Renal pelvis (tissue), 12 donors: ENCODE measurements at places on chromosomes 1 and 21. TPM values are rescaled to one million over a fixed set of nuclear protein-coding genes. Genes with fewer than 3 reads are reported as not detected.

ICOSLG gene
- 10.7 TPM for polyA plus RNA-seq

LCE1A gene
- not detected for polyA plus RNA-seq

FAM78B gene
- 1.2 TPM for polyA plus RNA-seq

FALEC gene
- polyA plus RNA-seq, result 0.36 TPM

FBXO44 gene
- polyA plus RNA-seq, result 19.0 TPM

PDE9A gene
- 44.0 TPM for polyA plus RNA-seq

PROX1 gene
- 6.7 TPM for polyA plus RNA-seq

HJV gene
- polyA plus RNA-seq, result not detected

FAM72A gene
- polyA plus RNA-seq, result 6.1 TPM

FCRL6 gene
- 0.33 TPM for polyA plus RNA-seq

PGBD5 gene
- 8.7 TPM for polyA plus RNA-seq

TNFAIP8L2 gene
- 1.2 TPM for polyA plus RNA-seq

DNA sequence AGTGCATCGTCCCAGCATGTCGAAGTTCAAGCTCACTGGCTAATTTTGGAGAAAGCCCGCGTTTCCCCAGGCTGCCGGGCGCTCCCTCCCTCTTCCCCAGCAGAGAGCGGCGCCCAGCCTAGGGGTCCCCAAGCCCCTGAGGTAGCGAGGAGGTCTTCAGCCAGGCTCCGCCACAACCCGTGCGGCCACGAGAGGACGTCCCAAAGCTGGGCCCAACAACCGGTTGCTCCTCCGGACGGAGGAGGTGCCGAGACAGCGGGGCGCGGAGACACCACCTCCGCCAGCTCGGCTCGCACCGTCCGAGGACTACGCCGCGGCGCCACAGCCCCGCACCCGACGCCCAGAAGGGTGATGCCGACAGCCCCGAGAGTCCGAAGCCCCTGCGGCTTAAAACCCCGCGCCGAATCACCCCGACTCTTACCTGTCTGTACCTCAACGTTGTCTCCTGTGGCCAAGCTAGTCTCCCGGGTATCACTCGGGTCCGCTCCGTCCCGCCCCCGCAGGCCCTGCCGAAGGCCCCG lies at the start of gene DENND2C:
TSS of gene DENND2C (minus strand) at position 488 of the 521 bp plus-strand sequence. CDS start 44,065 bp downstream, outside the sequence.
- no peak for DNase-seq

GRCh38 chr1:87961992-87962391 lies 633.3 kb downstream of the LMO4 start:
- DNase-seq, result no peak

DNA sequence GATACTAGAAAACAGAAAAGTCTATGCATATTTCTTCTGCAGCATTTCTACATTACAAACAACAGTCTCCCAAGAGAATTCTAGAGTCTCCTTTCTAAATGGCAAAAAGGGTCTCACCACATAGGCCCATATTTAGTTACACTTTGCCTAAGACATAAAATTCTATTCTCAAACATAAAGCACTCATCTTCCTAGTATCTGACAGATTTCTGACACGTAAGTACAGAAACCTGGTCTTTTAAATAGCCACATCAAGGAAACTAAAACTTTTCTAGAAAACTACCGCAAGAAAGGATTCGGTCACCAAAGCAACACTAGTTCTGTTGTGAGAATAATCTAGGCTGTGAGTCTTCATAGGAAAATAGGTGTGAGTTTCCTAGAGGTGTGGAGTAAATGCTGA lies 33.6 kb upstream of the CTSK start:
- DNase-seq, result no peak

- peak; percentile 42 for DNase-seq
Measured at GRCh38 chr21:26715878-26716506, 129.2 kb downstream of the ADAMTS1 start.

DNA sequence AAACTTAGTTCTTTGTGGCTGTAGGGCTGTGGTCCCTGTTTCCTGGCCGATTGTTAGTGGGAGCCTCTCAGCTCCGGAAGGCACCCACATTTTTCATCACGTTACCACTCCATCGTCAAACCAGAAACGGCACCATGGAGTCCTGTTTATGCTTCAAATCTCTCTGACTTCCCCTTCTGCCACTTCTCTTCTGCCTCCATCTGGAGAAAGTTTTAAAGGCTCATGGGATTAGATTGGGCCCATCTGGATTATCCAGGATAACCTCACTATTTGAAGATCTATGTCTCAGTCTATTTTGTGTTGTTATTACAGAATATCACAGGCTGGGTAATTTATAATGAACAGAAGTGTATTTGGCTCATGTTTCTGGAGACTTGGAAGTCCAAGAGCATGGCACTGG lies 19.3 kb upstream of the IL22RA1 start:
- DNase-seq, result no peak

- no peak for DNase-seq
Measured at GRCh38 chr1:192552760-192553191, 22.8 kb upstream of the RGS1 start.

DNA sequence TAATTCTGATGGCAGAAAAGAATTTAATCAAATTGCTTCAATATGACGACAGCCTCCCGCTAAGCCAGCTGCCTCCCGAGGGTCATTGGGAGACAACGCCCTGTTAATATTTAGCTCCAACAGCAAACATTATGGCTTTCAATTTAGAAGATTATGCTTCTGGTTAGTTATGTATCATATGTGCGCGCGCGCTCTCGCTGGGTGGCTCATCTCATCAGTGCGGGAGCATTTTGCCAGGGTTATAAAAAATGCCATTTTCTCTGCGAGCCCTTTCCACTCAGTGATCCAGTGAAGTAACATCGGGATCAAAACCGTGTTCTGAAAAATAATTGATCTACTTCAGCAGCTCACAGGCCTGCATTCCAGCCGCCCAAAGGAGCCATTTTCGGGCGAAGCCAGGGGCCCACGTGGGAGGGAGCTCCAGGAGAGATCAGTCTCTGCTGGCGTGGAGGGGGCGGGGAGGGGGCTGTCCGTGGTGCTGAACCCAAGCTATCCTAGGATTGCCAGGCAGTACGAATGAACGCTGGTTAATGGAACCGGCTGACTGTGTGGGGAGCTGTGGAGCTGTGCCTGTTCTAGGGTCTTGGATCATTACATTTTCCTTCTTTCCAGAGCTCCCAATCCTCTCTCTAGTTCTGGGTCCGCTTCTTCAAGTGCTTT lies 219.1 kb upstream of the ZC3H12A start:
- peak; percentile 55 for DNase-seq

GRCh38 chr1:56451491-56451890 lies 127.9 kb downstream of the PLPP3 start:
- DNase-seq, result no peak

- DNase-seq, result no peak
Measured at GRCh38 chr21:39900491-39900890, 33.3 kb downstream of the PCP4 start.

- DNase-seq, result no peak
Measured at GRCh38 chr1:1563688-1564087, 11.0 kb downstream of the SSU72 start.

DNA sequence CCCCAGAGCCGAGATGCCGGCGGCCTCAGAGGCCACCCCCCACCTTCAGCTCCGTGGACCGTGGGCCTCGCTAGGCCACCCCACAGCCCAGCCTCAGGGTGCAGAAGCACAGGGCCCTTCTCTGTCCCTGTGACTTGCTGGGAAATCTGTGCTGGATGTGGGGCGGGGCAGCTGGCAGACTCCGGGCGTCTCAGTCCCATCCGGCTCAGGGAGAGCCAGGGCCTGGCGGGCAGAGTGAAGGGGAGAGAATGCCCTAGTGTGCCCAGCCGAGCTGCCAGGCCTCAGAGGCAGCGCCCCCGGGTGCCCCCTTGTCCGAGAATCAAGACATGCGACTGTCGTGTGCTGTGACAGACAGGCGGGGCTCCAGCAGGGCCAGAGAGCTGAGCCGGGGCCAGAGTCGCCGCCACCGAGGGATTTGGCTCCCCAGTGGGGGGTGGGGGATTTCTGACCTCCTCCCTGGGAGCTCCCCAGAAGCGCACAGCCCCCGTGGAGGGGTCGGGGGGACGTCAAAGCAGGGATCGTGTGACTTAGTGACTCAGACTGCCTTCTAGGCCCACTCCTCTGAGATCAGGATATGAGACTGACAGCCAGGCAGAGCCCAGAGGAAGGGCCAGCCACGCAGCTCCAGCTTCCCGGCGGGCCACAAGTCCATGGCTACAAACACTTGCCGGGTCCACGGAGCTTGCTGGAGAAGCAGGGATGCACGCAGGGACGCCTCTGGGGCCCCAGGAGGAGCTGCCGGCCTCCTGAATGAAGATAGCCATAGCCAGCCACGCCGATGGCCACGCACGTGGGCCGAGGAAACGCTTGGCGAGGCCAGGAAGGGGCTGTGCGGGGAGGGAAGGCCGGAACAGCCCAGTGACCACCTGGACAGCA lies 11.9 kb downstream of the COL6A1 start:
- DNase-seq, result no peak

DNA sequence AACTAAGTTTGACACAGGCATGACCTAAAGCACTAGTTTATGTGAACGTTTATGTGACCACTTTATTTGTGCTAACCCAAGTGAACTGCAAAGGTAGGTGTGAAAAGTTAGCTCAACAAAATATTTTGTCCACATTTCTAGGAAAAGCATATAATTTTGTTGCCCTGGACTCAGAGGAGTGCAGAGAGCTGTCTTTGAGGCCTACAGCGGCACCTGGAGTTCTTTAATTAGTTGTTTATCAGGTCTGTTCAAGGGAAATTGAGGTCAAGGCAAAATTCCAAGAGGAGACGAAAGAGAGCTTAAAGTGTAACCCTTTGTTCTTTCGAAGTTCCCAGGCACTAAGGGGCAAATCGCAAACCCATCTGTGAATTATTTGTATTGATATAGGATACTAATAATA lies 1.3 kb downstream of the GIPC2 start:
- DNase-seq, result no peak

- DNase-seq, result no peak
Measured at GRCh38 chr1:203360547-203361185, 9.7 kb upstream of the FMOD start.

- DNase-seq, result no peak
Measured at GRCh38 chr1:44785029-44785380, 3.0 kb downstream of the BEST4 start.

GRCh38 chr1:47872886-47873285 lies 124.3 kb downstream of the TRABD2B start:
- no peak for DNase-seq

GRCh38 chr21:32333953-32334673 lies 35.5 kb downstream of the MRAP start:
- no peak for DNase-seq

- no peak for DNase-seq
Measured at GRCh38 chr1:181061487-181061886, 27.0 kb upstream of the IER5 start.

GRCh38 chr1:201758499-201759050 lies 70.4 kb upstream of the IPO9 start:
- DNase-seq, result no peak

GRCh38 chr1:36384542-36385409 lies 948 bp downstream of the STK40 start:
- DNase-seq, result no peak

DNA sequence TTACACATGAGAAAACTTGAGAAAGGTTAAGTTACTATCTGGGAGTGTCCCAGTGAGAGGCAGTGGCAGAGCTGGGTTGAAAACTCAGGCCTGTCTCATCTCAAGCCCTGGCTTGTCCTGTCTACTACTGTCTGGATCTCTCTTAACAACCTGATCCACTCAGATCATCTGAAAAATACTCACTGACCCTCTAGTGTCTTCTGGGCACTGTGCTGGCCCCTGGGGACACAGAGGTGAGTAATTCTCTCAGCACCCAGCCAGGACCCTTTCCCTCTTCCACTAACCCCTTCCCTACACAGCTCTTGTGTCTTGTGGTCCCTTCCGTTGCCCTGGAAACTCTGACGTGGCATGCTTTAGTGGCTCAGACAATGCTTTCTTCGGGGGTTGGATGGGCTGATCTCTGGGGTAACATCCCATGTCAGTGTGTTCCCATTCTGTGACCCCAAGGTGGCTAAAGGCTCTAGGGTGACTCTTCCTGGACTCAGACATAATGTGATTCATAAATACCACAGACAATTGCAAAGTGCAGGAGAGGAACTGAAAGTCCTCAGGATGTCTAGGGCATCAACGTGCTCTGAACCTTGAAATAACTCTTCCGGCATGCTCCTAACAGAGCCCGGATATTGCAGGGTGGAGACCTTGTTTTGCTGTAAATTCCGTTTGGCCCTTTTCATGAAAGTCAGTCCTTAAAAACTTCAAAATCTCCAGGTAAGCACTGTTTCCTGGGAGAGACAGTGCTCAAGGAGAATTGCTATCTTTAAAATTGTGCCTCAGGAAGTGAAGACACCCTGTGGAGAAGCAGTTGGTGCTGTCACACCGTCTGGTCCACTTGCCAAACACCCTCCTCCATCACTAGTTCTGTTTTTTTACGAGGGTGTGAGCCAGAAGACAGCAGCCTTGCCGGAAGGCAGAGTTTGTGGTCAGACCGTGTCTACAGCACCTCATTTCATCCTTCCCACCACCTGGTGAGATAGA lies 4.0 kb downstream of the SHISAL2A start:
- DNase-seq, result no peak

DNA sequence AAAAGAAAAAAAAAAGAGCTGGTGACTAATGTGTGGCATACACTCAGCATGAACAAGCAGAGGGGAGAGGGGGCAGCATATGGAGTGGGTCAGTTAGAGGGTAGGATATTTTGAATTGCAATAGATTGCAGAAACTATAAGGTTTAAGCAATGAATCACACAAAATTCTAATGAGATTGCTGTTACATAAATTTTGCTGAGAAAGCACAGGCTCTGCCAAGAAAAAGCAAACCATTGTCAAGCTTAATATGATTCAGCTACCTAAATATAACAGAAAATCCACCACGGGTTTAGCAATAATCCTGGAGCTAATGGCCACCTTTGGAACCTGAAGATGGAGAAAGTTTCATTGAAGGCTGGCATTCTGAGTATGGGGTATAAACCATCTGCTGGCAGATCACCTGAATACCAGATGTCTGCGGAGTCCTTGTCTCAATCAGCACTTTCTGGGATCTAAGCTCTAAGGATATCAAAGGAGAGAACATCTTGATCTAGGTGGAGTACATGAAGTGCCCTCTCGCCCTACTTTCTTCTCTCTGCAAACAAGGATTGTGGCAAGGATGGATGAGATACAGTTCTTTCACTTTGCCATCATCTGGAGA lies 30.3 kb upstream of the ANGPTL7 start:
- no peak for DNase-seq

- DNase-seq, result no peak
Measured at GRCh38 chr1:95126846-95127245, 9.7 kb downstream of the TLCD4 start.

GRCh38 chr1:245804696-245805095 lies 649.9 kb downstream of the KIF26B start:
- no peak for DNase-seq

DNA sequence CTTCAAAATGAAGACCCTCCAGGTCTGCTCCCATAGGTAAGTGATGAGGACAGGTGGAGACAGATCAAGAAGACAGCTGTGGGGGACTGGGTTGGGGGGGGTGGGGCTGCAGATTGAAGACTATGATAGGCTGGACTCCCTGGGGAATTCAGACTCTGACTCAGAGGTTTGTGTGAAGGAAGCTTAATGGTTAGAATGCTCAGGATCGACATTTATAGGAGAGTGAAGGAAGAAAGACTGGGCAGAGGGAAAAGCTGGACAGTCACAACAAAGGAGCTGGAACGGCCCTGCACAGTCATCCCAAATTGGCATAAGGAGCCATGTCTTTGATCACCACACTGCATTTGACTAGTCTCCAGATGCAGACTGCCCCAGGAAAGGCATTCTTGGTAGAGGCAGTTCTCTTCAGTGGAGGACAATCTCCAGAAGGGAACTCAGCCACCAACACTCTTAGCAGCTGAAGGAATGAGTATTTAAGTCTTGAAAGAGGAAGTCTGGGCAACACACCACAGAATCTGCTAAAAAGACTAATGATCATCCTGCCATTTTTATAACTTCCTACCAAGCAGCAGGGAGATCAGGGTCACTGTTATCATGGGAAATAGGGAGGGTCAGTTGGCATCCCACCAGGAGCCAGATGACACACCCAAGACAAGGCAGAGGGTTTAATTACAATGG lies 120.0 kb upstream of the ZC3H11B start:
- DNase-seq, result no peak
